ENCODE measurements at places on chromosomes 1 and 21.

GRCh38 chr1:207998691-207999090, 87.8 kb upstream of the CD34 start:
- no peak for DNase-seq

GRCh38 chr1:74584185-74584584, 71.8 kb upstream of the LRRC53 start:
- no peak for DNase-seq

- DNase-seq = no peak
Measured at GRCh38 chr21:41243107-41243506, 73.5 kb upstream of the FAM3B start.

GRCh38 chr1:231630558-231631205, 4.1 kb downstream of the DISC1 start:
- DNase-seq = no peak

- no peak for DNase-seq
Measured at GRCh38 chr1:204287466-204287891, 72.2 kb downstream of the PLEKHA6 start.

- no peak for DNase-seq
Measured at GRCh38 chr1:53732409-53732808, 6.6 kb downstream of the GLIS1 start.

- no peak for DNase-seq
Measured at GRCh38 chr1:47881505-47882442, 115.4 kb downstream of the TRABD2B start.

- no peak for DNase-seq
Measured at GRCh38 chr1:72202761-72203160, 79.6 kb downstream of the NEGR1 start.

GRCh38 chr1:43238085-43238484, 31.7 kb upstream of the TMEM125 start:
- no peak for DNase-seq

GRCh38 chr1:101147381-101147780, 89.4 kb upstream of the S1PR1 start:
- DNase-seq = no peak

- DNase-seq = no peak
Measured at GRCh38 chr1:29224356-29224837, 6.3 kb downstream of the MECR start.

DNA sequence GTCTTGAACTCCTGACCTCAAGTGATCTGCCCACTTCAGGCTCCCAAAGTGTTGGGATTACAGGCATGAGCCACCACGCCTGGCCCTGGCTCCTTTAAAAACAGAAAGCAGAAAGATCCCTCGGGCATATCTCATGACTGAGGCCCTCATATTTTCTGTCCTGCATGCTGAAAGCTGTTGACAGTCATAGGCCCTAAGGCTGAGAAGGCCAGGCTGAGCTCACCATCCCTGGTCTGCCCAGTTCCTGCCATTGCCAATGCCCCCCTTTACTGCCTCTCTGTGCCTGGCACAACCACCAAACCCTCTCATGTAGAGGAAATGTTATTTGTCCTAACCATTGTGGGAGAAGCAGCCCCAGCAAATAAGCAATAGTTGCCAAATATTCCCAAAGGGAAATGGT, 12.7 kb downstream of the CD34 start:
- DNase-seq = no peak

DNA sequence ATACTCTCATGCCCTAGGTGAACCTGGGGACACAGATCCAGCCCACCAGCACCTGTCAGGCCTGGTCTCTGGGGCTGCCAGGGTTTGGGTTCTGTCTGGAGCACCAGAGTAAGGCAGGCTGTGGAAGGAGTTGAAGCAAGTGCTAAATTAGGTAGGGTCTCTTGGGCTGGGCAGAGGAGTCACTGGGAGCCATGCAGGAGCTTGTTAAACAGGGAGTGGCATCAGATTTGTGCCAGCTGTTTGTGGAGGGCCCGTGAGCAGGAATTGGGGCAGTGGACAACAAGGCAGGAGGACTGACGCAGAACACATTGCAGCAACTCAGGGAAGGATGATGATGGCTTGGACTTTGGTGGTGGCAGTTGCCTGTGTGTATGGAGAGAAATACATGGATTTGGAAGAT, 56.3 kb downstream of the PTPRF start:
- no peak for DNase-seq

- DNase-seq = no peak
Measured at GRCh38 chr1:165324050-165324449, 32.5 kb downstream of the LMX1A start.

DNA sequence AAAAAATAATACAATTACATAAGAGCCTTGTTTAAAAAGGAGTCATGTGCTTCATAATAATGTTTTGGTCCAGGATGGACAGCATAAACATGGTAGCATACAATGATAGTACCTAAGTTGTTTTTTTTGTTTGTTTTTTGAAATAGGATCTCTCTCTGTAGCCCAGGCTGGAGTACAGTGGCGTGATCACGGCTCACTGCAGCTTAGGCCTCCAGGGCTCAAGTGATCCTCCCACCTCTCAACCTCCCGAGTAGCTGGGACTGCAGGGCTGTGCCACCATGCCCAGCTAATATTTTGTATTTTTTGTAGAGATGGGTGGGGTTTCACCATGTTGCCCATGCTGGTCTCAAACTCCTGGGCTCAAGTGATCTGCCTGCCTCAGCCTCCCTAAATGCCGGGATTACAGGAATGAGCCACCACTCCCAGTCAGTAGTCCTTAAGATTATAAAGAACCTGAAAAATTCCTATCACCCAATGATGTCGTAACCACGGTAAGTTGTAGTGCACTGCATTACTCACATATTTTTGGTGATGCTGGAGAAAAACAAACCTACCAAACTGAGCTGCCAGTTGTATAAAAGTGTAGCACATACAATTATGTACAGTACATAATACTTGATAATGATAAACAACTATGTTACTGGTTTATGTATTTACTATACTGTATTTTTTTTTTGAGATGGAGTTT, 22.4 kb upstream of the RCOR3 start:
- no peak for DNase-seq

DNA sequence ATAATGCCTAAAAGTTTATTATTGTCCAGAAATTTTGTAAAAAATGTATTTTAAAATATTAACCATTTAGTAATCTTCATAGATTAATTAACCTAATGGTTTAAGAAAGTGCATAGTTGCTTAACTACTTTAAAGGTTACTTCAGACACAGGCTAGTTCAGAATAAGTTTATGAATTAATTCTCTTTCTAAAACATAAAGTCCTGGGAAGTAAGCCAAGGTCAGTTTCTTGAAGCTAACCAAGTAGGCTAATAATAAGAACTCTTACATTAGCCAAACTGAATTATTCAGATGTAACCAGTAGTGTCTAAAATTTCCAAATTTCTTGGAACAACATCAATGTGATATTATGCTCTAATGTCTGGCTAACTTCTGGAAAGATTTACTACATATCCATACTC, 790.4 kb downstream of the NCAM2 start:
- no peak for DNase-seq

Data from GM18507 (cell line).